M059J (cell line): ENCODE measurements at places on chromosomes 4 and X.
A peak's percentile ranks its signal among the peaks of the same experiment; 100 is the strongest.

GRCh38 chrX:123525123-123525725 is 207.6 kb downstream of the THOC2 start:
- DNase-seq = peak; percentile 11

- DNase-seq = peak; percentile 19
Observed at GRCh38 chr4:107380190-107380589, 339.8 kb downstream of the PAPSS1 start.

GRCh38 chr4:125985856-125986255 is 671.1 kb downstream of the FAT4 start:
- DNase-seq = peak; percentile 53

GRCh38 chr4:139738846-139739613 is 73.4 kb downstream of the MGST2 start:
- DNase-seq = no peak

DNA sequence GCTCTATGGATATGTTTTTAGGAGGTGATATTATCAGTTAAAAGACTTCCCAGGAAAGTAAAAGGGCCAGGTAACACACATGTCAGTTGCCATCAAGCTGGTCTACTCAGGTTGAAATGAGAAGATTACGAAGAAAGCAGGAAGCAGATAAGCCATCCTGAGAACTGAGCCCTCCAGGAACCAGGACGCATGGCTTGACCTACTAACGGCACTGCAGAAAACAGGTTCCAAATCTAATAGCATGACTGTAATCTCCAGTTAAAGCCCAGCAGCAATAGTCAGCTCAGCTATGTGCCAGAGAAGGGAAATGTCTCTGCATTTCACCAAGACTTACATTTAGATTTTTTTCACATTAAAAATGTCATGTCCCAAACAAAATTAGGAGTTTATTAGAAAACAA is 77.9 kb downstream of the APBB2 start:
- DNase-seq = no peak

GRCh38 chr4:185053746-185054145 is 35.5 kb downstream of the HELT start:
- no peak for DNase-seq

DNA sequence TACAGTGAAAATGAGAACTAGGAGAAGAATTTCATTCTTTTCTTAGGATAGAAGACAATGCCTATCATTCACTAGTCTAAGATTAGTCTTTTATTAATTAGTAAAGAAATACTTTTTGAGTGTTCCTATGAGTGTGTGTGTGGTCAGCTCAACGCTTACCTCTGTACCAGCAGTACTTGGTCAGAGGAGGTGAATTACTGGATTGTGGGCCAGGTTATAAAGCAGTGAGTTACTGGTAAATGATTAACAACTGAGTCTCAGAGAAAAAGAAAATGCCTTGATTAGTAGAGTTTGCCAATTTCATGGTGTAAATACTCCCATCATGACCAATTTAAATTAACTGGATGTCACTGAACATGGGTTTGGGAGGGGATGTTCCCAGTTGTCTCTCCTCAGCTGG is 444.6 kb downstream of the STIM2 start:
- DNase-seq = no peak

DNA sequence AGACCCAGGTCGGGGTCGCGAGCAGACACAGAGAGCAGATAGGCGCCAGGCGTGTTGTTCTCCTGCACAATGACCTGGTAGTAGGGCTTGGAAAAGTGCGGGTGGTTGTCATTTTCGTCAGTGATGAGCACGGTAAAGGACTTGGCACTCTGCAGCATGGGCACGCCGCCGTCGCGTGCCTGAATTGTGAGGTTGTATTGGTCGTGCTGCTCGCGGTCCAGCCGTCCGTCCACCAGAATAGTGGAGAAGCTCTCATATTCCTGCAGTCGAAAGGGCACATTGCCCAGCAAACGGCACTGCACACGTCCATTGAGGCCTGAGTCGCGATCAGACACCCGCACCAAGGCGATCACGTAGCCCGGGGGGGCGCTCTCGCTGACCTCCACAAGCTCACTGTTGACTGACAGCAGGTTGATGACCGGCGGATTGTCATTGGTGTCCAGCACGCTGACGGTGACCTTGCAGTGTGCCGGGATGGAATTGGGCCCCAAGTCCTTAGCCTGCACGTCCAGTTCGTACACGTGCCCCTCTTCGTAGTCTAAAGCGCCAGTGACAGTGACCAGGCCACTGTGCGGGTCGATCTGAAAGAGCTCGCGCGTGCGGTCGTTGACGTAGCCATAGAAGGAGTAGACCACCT is 2.8 kb downstream of the PCDH19 start:
- DNase-seq = no peak

DNA sequence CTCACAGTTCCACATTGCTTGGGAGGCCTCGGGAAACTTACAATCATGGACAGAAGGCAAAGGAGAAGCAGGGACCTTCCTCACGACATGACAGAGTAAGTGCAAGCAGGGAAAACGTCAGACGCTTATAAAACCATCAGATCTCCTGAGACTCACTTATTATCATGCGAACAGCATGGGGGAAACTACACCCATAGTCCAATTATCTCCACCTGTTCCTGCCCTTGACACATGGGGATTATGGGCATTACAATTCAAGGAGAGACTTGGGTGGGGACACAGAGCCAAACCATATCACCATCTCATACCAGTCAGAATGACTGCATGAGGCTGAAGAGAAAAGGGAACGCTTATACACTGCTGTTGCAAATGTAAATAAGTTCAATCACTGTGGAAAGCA is 1066.9 kb upstream of the PCDH7 start:
- DNase-seq = no peak

DNA sequence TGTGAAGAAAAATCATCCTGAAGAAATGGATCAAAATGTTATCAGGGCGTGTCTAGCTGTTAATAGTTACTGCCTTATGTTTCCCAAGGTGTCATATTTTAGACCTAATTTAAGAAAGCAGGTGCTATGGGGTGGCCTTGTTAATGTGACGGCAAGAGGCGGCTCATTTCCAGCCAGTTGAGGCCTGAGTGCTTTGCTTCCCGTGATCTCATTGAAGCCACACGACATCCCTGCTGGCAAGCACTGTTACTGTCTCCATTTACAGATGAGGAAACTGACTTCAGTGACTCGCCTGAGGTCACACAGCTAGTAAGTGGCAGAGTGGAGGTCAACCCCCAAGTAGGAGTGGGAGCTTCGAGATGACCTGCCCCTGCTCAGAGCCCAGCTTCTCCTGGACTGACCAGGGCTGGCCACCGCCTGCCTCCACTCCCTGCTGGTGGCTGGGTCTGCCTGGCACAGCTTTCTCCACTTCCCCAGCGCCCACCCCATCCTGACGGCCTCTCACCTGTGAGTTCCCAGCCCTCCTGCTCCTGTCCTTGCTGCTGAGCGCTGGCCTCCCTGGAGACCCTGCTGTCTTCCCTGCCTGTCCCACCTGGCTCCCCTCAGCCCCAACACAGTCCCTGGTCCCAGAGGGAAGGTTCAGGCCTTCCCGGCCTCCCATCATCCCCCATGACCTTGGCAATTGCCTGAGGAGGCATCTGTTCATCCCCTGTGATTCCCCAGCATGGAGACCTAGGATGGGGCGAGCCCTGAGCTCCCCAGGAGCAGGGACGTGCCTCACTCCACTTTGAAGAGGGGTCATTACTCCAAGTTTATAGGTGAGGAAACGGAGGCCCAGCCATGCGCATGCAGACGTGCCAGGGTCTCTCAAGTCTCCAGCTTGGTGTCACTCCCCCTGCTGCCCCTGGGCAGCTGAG is 47.7 kb upstream of the SORCS2 start:
- DNase-seq = no peak

GRCh38 chrX:12138361-12139313 is at the start of gene FRMPD4:
TSS of gene FRMPD4 (plus strand) at chrX:12138473. CDS start at chrX:12138972, 499 bp downstream.
- peak; percentile 69 for DNase-seq

GRCh38 chr4:177185151-177185550 is 124.5 kb upstream of the NEIL3 start:
- DNase-seq = no peak

GRCh38 chrX:23643020-23643419 is 24.3 kb upstream of the PRDX4 start:
- DNase-seq = no peak

DNA sequence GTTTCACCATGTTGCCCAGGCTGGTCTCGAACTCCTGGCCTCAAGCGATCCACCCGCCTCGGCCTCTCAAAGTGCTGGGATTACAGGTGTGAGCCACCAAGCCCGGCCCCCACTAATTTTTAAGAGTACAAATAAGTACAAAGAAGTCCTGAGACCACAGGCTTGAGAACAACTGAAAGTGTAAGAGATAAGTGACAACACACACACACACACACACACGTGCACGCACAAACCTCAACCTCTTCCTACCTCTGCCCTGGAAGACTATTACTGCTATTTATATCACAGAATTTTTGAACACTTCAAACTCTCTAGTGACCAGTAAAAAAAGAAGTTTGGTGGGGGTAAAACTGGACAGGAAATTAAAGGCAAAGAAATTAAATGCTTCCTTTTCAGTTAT is 7.5 kb downstream of the KLHL15 start:
- no peak for DNase-seq

- no peak for DNase-seq
Observed at GRCh38 chrX:48981178-48981577, 9.5 kb upstream of the KCND1 start.

- DNase-seq = peak; percentile 34
Observed at GRCh38 chr4:149409555-149409962, 406.1 kb downstream of the IQCM start.

DNA sequence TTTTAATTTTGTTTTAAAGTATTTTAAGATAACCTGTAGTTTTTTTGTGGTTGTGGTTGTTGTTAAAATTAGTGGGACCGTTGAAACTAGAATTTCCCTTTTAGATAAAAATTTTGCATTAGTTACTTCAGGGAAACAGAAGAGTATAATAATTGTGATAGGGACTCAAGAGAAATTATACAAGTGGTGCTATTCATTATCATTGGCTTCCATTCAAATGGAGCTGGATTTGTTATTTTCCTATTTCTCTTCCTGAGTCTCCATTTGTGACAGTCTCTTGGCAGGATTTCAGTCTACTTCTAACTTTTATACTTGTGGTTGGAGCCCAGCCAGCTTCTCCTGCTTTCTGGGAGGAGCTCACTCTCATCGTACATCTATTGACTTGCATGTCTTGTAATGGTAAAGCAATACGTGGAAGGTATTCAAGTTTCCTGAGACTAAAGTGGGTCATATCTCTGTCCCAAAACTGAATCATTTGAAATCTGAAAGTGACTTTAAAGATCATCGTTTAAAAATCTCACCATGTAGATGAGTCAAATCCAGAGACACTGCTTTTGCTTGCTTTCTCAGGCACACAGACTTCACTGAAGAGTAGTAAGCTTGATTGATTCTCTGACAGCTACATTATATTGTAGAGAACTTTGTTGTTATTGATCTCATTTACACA is 155.8 kb downstream of the RPA4 start:
- DNase-seq = peak; percentile 30

DNA sequence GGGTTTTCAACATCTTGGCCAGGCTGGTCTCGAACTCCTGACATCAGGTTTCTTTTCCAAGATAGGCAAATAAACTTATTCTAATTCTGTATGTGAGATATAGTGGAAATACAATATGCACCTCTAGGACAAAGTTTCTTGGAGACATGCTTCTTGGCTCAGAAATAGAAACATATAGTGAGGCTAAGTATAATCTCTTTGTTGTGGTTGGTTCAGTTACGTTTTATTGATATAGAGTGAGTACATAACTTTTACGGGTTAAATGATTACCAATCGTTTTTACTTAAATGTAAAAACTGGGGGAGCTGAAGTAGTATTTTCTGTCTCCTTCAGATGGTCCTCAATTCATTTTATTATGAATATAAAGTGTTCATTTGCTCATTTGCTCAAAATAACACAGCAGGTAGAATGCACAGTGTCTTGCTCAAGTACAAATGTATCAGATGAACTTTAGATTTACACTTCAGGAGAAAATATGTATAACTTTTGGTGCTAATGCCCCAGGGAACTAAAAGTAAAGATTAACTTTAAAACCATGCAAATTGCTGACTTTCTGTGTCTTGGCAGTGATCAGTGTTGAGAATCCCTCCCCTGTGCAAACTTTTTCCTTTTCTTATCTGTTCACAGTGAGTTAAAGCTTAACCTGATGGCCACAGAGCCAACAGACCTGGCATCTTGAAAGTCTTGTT is 77.6 kb downstream of the AFF1 start:
- DNase-seq = no peak

DNA sequence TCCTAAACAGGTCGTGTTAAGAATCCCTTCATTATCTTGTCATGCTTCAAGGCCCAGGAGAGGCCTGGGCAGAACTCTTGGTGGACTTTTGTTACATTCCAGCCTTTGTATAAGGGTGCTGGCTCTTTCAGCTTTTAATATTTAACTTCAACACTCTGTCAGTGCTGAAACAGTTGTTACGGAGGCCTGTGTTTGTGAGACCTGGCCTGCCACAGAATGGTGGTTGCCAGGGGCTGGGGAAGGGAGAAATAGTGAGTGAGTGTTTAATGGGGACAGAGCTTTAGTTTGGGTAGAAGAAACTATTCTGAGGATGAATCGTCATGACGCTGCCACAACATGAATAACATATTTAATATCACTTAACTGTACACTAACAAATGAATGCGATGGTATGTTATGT is 1027.6 kb upstream of the PRKX start:
- DNase-seq = no peak

DNA sequence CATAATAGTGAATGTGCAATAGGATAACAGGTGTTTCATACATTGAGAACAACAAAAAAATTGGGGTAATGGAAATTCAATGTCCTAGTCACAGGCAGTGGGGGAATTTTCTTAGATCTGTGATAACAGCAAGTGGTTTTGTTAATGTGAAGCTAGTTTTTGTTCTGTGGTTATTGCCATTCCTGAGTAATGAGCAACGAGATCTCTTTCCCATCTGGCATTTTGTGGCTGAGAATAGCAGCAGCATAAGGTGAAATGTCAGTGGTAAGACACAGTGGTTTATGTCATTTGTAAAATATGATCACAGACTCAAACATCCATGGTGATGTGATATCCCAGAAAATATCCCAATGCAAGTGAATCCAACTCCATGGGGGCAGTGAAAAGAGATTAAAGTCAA is 497.5 kb downstream of the KCNIP4 start:
- peak; percentile 91 for DNase-seq

- peak; percentile 55 for DNase-seq
Observed at GRCh38 chrX:36978886-36979285, 29.3 kb upstream of the FAM47C start.

GRCh38 chr4:139576219-139576618 is 20.2 kb upstream of the SETD7 start:
- DNase-seq = no peak

DNA sequence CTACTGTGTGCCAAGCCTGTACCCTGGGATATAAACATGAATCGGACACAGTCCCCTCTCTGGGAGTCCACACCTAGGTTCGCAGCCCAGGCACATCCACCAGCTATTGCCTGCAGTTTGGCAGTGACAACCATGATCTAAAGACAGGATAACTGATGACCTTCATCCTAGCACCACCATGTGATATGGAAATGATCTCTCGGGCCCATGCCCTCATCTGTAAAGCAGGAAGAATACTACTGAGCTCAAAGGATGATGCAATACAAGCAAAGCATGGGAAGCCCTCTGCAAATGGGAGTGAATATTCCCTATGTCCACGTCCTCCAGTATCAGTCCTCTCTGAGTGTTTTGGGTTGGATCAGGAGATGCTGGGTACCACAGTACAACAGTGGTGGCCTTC is 80.9 kb upstream of the MSX1 start:
- DNase-seq = no peak
